Stimulated activated CD8-positive, alpha-beta memory T cell treated with anti-CD3 and anti-CD28 coated beads, Interleukin-12 subunit alpha, Interleukin-12 subunit beta, amount 100 ng/mL, for 1 hour (primary cell): ENCODE measurements at places on chromosomes 11 and 22.

GRCh38 chr11:4393858-4394223, 339 bp upstream of the TRIM21 start:
- DNase-seq: no peak

DNA sequence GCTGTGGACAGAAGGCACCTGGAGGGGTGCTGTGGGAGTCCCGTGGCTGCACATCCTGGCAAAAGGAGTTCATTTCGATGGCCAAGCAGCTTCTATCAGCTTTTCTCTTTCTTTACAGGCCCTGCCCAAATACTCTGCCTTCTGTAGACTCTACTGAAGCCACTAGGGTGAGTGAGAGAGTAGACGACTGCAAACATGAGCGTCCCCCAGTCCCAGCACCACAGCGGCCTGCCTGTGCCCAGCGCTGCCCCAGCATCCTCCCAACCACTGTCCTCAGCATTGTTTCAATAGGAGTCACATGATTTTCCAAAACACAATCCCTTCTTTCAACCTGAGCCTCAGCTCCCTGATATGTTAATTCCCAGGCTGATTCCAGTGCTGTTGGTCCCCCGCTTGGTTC, 110.0 kb downstream of the KIRREL3 start:
- DNase-seq: no peak

DNA sequence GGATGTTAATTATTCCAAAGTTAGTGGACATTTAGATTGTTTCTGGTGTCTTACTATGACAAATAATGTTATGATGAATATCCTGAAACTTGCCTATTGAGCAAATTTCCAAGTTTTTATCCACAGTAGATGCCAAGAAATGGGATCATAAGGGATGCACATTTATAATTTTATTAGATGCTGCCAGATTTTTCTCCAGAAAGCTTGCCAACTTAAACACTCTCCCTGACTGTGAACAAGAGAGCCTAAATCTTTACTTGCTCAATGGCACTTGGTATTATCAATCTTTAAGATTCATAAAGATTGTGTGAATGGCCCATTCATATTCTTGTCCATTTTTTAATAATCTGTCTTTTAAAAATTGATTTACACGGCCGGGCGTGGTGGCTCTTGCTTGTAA, 82.4 kb downstream of the SPON1 start:
- no peak for DNase-seq

- DNase-seq: no peak
Measured at GRCh38 chr11:94283678-94284077, 20.7 kb upstream of the IZUMO1R start.
